ENCODE measurements at places on chromosomes 5 and 9. TPM values are rescaled to one million over a fixed set of nuclear protein-coding genes. Genes with fewer than 3 reads are reported as not detected.
A peak's percentile ranks its signal among the peaks of the same experiment; 100 is the strongest.

RGS14 gene
- 76.7 TPM for total RNA-seq

FAM151B gene
- total RNA-seq: not detected

SPACA9 gene
- 0.52 TPM for total RNA-seq

DNA sequence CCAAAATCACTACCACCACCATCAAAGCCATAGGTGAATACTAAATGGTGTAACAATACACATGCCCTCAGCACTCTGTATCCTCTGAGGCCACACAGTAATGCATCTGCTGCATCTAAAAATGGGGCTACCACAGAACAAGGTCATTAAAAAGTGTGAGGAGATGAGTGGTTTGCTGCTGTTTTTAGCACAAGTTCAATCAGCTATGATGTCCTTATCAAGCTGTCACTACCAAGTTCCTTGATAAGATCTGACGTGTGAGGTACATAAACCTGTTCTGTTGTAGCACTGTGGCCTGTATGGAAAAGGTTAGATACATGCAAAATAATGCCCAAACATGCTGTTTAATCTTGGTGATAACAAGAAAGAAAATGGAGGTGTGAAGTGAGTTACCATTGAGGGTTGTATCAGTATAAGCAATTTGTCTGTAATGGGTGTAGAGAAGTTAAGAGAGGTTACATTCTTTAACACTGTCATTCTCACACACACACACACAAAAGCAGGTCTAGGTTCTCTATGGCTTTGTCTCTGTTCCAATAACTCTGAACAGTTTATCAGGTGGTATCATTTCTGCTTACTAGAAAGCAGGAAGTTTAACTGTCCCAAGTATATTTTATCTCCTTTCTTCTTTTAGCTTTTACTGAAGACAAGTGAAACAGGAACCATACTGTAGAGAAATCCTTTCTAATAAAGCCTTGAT is 252.9 kb downstream of the CWC27 start:
- no peak for DNase-seq

GRCh38 chr5:11507156-11507910 is 396.9 kb downstream of the CTNND2 start:
- no peak for DNase-seq

GRCh38 chr9:133366435-133366834 is 9.4 kb downstream of the SURF4 start:
- no peak for DNase-seq

- DNase-seq: no peak
Observed at GRCh38 chr9:71120501-71121247, 747 bp downstream of the TRPM3 start.

GRCh38 chr9:98074115-98074990 is 17.8 kb downstream of the NANS start:
- peak; percentile 58 for DNase-seq

DNA sequence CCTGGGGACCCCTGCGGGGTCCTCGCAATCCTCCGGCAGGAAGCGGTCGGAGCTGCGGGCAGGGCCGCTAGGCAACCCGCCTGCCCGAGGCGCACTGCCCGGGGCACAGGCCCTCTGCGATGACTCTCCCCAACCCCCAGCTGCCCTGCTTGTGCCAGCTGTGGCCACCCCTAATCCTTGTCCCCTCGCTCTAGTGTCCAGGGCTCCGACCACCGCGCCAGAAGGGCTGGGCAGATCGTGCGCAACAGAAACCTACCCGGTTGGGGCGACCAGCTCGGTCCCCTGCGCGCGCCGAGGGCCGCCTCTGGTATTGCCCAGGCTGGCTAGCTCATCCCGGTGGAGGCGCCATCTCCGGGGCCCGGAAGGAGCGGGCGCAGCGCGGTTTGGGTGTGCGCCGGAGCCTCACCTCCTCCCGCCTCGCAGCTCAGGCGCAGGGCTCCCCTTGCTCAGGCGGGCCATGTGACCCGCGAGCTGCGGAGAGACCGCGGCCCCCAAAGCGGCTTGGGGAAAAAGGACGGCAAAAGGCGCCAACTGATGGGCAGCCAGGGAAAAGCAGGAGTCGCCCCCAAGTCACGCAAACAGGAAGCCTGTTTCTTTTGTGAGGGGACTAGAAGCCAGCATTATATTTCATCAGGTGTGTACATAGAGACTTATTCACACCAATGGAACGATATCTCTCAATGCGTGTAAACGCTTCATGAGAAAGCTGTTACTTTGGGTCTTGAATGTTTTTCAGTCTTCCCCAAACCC is 46.8 kb upstream of the RNF20 start:
- no peak for DNase-seq

DNA sequence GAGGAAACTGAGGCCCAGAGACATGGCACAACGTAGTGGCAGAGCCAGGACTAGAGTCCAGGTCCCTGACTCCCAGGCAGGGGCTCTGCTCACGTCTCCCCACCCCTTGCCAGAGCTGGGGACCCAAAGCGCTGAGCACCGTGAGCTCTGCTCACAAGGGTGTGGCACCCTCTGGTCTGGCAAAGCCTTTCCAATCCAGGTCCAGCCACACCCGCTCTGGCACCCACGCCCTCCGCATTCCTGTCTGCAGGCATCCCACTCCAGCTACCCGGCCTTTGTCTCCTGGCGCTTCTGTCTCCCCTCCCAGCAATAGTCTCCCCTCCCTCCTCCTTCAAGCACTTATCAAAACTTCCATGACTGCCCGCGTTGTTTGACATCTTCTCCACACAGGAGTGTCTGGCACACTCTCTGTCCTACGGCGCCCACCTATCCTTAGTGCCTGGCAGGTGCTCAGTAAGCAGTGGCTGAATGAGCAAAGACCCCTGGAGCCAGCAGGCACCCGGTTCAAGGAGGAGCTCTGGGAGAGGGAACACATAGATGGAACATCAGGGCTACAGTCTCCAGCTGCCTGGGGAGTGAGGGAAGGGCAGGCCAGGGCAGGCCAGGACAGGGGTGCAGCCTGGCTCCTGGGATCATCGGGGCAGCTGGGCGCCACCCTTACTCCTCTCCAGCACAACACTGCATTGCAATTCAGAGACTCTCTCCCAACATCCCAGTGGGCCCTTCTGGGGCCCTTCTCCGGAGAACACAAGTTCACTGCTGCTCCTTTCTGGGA is 12.0 kb downstream of the HIGD2A start:
- DNase-seq: no peak
